ENCODE measurements at places on chromosomes 7 and 10.
A peak's percentile ranks its signal among the peaks of the same experiment; 100 is the strongest.

DNA sequence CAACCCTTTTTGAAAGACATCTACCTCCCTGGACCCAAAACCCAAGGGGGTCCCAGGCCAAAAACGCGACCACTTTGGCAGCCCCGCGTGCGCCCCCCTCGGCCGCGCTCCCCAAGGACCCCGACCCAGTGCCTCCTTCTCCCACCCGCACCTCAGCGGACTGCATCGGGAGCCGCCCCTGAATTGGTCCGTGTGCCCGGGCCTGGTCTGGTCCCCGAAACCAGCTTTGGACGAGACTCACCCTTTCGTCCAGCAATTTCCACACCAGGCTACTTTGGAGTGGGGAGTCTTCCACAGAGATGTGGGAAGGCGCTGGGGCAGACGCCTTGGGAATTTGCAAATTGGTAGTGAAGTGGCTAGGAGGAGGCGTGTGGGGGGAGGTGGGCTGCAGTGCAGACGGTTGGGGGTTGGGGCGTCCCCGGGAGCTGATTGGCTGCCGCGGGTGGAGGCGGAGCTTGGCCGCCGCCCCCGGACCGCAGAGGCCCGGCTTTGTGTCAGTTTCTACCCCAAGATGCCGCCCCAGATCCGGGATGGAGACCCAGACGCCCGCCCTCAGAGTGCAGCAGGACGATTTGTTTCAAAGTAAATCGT, 16.9 kb downstream of the TCAF1 start:
- DNase-seq = no peak

- peak; percentile 50 for DNase-seq
These were observed 81.1 kb downstream of the ZMIZ1 start for GRCh38 chr10:79149662-79150443.

GRCh38 chr10:77877441-77878344, 48.9 kb downstream of the DLG5 start:
- DNase-seq = no peak

- DNase-seq = no peak
These were observed 1.2 kb downstream of the MARCHF5 start for GRCh38 chr10:92291921-92292845.

DNA sequence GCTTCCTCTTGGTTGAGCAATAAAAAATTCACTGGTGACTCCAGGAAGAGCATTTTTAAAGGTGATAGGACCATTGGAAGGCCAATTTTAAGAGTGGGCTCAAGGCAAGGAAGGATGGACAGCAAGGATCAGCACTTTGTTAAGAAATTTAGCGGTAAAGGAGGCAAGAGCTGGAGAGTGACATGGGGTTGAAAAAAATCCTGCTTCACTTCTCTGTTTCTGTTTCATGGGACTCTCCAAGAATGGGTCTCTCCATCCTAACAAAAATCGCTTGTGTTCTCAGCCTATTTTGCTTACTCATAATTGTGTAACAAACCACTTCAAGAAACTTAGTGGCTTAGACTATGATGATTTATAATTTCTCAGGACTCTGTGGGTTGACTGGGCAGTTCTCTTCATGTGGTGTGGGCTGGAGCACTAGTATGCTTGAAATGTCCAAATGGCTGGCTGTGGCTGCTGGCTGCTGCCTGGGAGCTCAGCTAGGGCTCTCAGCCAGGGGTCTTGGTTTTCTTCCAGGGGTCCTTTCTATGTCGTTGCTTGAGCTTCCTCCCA, 59.8 kb upstream of the ZNRF2 start:
- DNase-seq = no peak

- DNase-seq = no peak
These were observed 175.8 kb upstream of the PRKCQ start for GRCh38 chr10:6755781-6756460.

DNA sequence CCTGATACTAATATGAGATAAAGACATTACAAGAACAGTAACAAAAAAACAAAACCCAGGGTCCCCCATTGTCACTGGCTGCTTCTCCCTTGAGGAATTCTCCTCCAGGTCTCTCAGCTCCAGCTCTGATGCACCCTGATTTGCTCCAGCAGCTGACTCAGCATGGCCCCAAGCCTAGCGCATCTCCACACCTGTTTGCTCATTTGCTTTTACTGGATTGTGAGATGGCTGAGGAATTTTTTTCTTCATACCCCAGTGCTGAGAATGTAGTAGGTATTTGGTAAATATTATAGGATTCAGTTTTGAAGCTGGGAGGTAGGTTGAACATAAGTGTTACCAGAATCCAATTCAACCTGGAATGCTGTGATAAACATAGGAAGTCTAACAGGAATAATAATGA, 171.9 kb downstream of the PKD1L1 start:
- DNase-seq = no peak

GRCh38 chr7:1099154-1099542, 11.2 kb downstream of the GPER1 start:
- no peak for DNase-seq

- no peak for DNase-seq
These were observed 76.4 kb upstream of the FEZF1 start for GRCh38 chr7:122380992-122381391.

DNA sequence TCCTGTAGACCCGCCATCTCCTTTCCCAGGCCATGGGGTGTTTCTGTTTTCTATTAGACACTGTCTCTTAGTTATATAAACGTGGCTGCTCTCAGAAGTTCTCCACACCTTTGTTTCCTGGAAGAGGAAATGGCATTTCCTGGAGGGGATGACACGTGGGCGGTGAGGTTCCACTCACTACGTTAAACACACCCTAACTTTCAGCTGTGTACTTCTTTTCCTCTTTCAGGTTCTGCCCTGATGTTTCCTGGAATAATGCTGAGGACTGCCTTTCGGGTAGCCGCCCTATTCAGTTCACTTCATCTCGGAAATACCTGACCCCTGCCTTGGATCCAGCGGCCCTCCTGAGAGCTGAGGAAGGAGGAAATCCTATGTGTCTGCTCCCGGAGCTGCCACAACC, 3.4 kb upstream of the PRKCQ start:
- no peak for DNase-seq

DNA sequence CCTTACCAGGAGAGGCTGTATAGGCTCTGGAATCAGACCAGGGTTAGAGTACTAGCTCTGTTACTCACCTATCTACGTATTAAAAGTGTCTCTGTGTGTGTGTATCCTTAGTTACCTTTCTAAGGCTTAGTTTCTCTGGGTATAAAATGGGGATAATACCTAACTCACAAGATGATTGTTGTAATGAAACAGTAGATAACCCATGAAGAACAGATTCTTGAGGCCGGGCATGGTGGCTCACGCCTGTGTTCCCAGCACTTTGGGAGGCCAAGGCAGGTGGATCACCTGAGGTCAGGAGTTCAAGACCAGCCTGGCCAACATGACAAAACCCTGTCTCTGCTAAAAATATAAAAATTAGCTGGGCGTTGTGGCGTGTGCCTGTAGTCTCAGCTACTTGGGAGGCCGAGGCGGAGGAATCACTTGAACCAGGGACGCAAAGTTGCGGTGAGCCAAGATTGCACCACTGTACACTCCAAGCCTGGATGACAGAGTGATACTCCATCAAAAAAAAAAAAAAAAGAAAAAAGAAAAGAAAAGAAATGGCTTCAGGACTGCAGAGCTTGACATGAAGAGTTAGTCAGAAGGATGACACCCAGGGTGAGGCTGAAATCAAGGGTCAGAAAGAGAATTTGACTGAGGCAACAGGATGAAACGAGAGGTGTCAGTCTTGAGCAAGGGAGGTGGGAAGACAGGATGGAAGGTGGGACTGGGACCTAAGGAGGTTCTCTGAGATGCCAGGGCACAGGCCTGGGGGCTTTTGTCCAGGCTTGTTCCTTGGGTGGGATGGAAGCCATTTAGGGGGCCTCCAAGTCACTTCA, 33.4 kb downstream of the PRKAR2B start:
- no peak for DNase-seq

- DNase-seq = no peak
These were observed 10.6 kb downstream of the IFIT1 start for GRCh38 chr10:89403043-89403442.

DNA sequence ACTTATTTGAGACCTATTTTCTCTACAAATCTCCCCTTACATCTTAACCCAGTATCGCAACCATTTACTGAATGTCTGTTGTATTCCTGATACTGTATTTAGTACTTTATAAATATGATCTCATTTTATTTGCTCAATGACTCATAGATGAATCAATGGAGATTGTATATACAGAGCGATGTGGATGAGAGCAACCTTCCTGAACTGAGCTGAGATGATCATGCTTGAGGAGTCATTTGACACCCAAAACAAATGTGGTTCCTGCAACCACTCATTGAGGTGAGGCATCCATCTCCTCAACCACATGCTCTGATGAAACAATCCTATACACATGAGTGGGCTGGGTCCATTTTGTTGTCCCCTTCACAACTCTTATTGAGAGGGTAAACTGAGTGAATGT, 250.0 kb downstream of the CDC14C start:
- no peak for DNase-seq

GRCh38 chr7:32264702-32265284, 194.6 kb upstream of the PDE1C start:
- no peak for DNase-seq

- no peak for DNase-seq
These were observed 25.9 kb downstream of the CFAP46 start for GRCh38 chr10:132916421-132916841.

DNA sequence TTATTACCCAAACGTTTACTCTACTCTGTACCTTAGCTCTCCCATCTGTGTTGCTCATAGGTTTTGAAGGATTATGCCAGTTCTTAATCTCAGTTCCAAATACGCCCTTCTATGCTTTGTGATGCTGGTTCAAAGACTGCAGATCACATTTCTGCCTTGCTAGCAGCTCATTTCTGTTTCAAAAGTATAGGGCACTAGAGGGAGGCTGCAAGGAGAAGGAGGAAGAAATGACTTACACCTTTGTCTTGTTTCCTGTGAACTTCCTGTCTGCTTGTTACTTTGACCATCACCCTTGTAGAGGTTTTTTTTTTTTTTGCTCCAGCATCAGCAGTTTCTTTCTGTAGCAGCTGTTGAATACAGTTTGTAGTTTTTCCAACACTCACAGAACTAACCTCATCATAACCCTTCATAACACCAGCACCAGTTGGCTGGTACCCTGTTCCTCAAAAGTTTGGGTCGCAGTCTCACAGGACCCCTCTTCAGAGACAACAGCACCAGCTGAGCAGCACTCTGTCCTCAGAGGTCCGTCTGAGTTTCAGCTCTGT, 16.5 kb downstream of the SLK start:
- DNase-seq = no peak

DNA sequence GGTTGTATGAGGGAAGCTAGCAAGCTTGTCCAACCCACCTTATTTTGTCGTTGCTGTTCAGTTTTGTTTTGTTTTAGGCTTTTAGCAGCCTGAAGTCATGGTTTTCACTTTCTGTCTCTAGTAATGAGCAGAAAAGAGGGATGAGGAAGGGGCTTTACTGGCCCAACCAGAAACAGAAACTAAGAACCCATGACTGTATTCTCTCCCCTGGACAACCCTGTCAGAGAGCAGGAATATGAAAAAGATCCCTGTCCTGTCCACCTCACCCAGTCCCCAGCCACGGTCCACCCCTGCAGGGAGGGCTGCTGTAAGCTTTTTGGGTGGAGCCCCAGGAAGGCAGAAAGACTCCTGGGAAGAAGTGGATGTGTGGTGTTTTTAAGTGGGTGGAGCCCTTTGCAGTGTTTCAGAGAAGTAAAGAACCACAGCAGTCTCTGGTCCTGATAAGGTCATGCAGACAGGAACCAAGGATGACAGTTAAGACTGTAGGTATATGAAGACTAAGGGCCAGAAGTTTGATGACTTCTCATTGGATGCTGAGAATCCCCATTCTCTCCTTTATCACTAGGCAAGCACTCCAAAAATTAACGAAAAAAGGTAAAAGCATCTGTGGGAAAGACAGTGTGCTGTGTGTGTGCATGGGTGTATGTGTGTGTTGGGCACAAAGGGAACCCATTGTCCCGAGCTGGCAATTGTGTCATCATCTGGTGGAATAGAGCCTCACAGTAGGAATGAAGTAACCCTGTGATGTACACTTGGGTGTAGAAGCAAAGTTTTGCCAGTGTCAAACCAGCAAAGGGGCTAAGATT, 13.8 kb downstream of the MRPL32 start:
- DNase-seq = no peak

- DNase-seq = no peak
These were observed 469.3 kb downstream of the NEBL start for GRCh38 chr10:20427821-20428220.

Data from cortex of kidney (tissue), 1 donor.